ENCODE measurements at places on chromosomes 1 and 21.

GRCh38 chr1:52059321-52059720, 3.2 kb downstream of the BTF3L4 start:
- peaks cover 31% of the 10 kb centered on the region for H3K4me1 ChIP-seq
- H3K27me3 ChIP-seq = no peaks in the 10 kb centered on the region
- peak overlapping the region; percentile 76 for H3K4me3 ChIP-seq
- peaks cover 12% of the 10 kb centered on the region for H3K36me3 ChIP-seq
- no peak for DNase-seq

GRCh38 chr1:87795615-87796337, 467.1 kb downstream of the LMO4 start:
- no peaks in the 10 kb centered on the region for H3K36me3 ChIP-seq
- no peaks in the 10 kb centered on the region for H3K4me1 ChIP-seq
- no peak overlapping the region for H3K27ac ChIP-seq
- no peaks in the 10 kb centered on the region for H3K27me3 ChIP-seq

DNA sequence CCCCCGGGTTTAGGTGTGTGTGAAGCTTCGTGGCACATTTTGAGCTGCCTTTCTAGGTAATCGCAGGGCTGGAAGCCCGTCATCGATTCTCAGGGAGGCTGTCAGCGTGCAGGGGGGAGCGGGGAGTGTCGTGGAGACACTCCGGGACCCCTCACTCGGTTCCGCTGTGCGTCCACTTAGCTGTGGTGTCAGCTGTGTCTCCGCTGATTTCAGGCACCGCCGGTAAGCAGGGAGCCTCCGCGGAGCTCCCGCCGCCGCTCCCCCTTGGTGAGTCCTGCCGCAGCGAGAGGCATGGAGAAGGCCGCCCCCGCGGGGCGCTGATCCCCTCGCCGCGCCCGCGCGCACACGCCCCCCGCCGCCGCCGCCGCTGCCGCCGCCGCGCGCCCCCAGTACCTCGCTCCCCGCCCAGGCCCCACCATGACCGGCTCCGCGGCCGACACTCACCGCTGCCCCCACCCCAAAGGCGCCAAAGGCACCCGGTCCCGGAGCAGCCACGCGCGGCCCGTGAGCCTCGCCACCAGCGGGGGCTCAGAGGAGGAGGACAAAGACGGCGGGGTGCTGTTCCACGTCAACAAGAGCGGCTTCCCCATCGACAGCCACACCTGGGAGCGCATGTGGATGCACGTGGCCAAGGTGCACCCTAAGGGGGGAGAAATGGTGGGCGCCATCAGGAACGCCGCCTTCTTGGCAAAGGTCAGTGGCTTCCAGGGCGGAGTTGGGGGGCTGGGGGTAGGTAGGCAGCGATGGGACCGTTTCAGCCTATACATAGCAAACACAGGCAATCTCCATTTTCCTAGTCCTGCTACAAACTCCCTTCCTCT, 995 bp downstream of the VASH2 start:
- no peak overlapping the region for H3K27ac ChIP-seq
- H3K4me1 ChIP-seq = peaks cover 25% of the 10 kb centered on the region
- no peaks in the 10 kb centered on the region for H3K36me3 ChIP-seq
- DNase-seq = no peak
- H3K4me3 ChIP-seq = peak overlapping the region; percentile 88

DNA sequence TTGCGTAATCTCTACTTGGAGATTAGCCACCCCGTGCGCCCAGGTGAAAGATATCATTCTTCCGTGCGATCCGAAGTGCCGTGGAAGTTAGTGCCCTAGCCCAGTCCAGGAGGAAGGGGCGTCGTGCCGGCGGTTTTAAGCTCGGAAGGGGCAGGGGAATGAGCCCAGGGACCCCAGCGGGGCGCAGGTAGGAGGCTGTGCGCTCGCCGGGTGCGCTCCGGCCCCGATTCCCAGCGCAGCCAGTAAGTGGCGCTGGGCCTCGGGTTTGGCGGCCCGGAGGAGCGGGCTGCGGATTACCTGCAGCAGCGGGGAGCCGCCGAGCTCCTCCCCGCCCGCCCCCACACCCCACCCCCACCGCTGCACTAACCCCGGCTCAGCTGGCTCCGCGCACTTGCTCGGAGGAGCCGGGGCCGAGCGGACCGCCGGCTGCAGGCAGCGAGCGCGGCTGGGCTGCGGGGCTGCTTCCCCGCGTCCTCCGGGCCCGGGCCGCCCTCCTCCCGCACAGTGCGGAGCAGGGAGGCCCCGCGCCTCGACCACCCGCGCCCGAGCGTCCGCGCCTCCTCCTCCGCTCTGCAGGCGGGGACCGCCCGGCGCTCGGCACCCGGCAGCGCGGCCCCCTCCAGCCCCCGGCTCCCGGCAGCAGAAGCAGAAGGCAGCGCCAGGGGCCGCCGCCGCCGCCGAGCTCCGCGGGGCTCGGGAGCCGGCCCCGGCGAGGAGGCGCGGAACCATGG, at the start of gene RYR2:
RYR2 (plus strand) TSS at position 390 of the 731 bp plus-strand sequence; CDS start at position 728, 338 bp downstream.
- DNase-seq = peak; percentile 31
- H3K27me3 ChIP-seq = peaks cover 50% of the 10 kb centered on the region
- H3K4me1 ChIP-seq = peaks cover 12% of the 10 kb centered on the region
- no peaks in the 10 kb centered on the region for H3K36me3 ChIP-seq
- no peak within 1 kb of the TSS for H3K27ac ChIP-seq

DNA sequence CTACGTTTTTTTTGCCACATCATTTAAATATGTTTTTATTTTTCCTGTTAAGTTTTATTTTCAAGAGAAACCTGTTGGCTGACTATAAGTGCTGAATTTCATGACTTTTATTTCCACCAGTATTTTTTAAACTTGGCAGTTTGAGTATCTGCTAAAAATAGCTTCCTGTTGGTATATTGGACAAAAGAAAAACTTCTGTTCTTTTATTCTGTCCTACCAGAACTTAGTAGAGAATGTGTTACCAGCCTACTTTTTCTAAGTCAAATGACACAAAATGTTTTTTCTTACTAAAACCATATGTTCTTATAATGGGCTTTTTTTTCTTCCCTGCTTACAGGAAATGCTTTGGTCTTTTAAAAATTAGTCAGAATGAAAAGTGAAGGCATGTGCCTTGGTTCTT, 7.6 kb downstream of the DR1 start:
- no peaks in the 10 kb centered on the region for H3K27me3 ChIP-seq
- H3K4me1 ChIP-seq = peaks cover 22% of the 10 kb centered on the region
- peaks cover 12% of the 10 kb centered on the region for H3K36me3 ChIP-seq
- H3K4me3 ChIP-seq = no peak overlapping the region
- no peak for DNase-seq

DNA sequence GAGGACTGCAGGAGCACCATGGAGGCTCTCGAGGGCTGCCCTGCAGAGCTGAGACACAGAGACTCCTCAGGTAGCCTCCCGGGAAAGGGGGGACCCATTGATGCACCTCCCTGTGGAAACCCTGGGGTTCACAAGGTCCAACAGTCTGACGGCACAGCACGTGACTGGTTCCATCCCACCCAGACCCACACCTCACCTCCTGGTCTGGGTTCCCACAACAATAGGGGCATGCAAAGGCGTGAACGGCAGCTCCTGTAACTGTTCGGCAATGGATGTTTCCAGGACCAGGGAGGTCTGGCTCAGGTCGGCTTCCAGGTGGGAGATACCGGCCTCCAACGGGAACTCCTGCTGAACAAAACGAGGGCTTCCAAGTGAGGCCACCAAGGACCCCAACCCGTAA, 86.8 kb downstream of the NPHP4 start:
- no peaks in the 10 kb centered on the region for H3K4me1 ChIP-seq
- DNase-seq = no peak
- no peaks in the 10 kb centered on the region for H3K27me3 ChIP-seq
- H3K36me3 ChIP-seq = peaks cover 14% of the 10 kb centered on the region
- no peak overlapping the region for H3K4me3 ChIP-seq
- no peak overlapping the region for H3K27ac ChIP-seq

GRCh38 chr1:60924964-60925798, 157.2 kb upstream of the NFIA start:
- H3K27ac ChIP-seq = peak overlapping the region; percentile 60
- H3K36me3 ChIP-seq = no peaks in the 10 kb centered on the region
- H3K4me1 ChIP-seq = peaks cover 12% of the 10 kb centered on the region
- H3K4me3 ChIP-seq = no peak overlapping the region
- H3K27me3 ChIP-seq = no peaks in the 10 kb centered on the region

GRCh38 chr1:14136152-14136763, 436.3 kb downstream of the PRDM2 start:
- no peak overlapping the region for H3K4me3 ChIP-seq
- no peak overlapping the region for H3K27ac ChIP-seq
- H3K27me3 ChIP-seq = no peaks in the 10 kb centered on the region
- no peaks in the 10 kb centered on the region for H3K4me1 ChIP-seq
- H3K36me3 ChIP-seq = no peaks in the 10 kb centered on the region

DNA sequence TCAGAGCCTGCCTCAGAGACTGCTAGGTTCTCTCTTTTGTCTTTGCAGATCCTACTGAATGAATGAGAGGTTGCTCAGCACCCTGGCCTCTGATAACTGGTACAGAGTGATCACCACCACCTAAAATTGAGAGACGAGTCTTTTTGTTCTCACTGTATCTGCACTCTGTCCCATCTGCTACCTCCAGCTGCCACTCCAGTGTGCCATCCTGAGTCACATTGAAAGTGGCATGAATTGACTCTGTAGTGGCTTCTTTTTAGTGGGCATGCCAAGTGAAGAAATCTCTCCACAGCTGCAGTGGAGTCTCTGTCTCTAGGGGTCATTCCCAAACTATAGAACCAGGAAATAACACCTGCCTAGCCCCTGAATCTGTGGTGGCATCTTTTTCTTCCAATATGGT, 14.7 kb downstream of the CAMK1G start:
- peaks cover 35% of the 10 kb centered on the region for H3K27me3 ChIP-seq
- H3K4me3 ChIP-seq = no peak overlapping the region
- no peaks in the 10 kb centered on the region for H3K36me3 ChIP-seq
- DNase-seq = no peak
- no peaks in the 10 kb centered on the region for H3K4me1 ChIP-seq
- no peak overlapping the region for H3K27ac ChIP-seq

DNA sequence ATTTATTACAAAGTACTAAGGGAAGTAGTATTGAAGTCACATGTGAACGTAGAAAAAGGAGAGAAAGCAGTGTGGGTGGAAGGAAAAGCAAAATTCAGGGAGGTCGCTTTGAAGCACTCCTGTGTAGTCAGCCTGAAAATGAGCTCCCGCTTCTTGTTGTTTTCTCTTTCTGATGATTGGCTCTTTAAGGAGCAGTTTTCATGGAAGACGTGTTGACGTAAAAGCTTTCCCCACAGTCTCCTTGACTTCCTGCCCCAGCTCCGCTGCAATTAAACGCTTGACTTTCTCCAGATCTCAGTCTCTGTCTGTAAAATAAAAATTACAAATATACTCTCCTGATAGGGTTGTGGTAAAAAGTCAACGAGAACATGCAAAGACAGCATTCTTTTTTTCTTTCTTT, 661.5 kb upstream of the ZP4 start:
- no peaks in the 10 kb centered on the region for H3K4me1 ChIP-seq
- no peak overlapping the region for H3K27ac ChIP-seq
- DNase-seq = no peak
- no peaks in the 10 kb centered on the region for H3K36me3 ChIP-seq

- H3K36me3 ChIP-seq = no peaks in the 10 kb centered on the region
- H3K27me3 ChIP-seq = peaks cover 20% of the 10 kb centered on the region
- H3K4me3 ChIP-seq = peak overlapping the region; percentile 92
- H3K4me1 ChIP-seq = peaks cover 24% of the 10 kb centered on the region
- peak; percentile 9 for DNase-seq
Measured at GRCh38 chr1:89633800-89634625, 1.1 kb downstream of the LRRC8C start.

DNA sequence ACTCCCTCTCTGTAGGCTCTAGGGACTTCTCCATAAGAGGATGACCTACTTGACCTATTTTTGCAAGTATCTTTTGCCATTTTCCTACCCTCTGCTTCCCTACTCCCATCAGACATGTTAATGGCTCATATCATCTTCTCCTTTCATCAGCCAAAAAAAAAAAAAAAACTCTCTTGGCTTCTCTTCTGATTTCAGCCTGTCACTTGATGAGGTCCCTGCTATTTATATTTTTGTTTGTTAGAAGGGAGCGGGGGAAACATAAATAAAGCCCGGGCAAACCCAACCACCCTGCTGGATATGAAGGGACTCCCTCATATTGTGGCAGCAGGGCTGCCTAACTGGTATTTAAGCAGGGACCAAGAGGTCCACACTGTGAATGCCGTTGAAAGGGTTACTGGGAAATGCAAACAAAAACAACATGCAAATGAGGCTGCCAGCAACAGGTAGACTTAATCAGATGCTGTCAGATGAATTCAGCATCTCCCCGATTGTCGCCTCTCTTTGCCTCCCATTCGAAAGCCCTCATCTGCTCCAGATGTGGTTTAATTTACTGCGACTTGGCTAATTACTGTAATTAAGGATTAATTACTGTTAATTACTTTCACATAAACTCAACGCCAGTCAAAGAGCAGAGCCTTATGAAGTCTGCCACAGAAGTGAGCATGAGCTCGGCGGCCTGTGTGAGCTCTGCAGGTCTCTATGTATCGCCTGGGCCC, 172.3 kb downstream of the PBX1 start:
- H3K4me3 ChIP-seq = no peak overlapping the region
- H3K36me3 ChIP-seq = no peaks in the 10 kb centered on the region
- no peak for DNase-seq
- no peaks in the 10 kb centered on the region for H3K27me3 ChIP-seq
- peaks cover 25% of the 10 kb centered on the region for H3K4me1 ChIP-seq
- no peak overlapping the region for H3K27ac ChIP-seq
